ENCODE measurements at places on chromosomes 2 and 18. TPM values are rescaled to one million over a fixed set of nuclear protein-coding genes. Genes with fewer than 3 reads are reported as not detected.

The FABP1 gene
- total RNA-seq = not detected

The CYP27C1 gene
- total RNA-seq = not detected

The LIMS2 gene
- total RNA-seq = 36.4 TPM

The RBM44 gene
- total RNA-seq = 1.3 TPM

The DYNC1I2 gene
- 52.5 TPM for total RNA-seq

The PTH2R gene
- total RNA-seq = not detected

The COL5A2 gene
- total RNA-seq = 0.37 TPM

The CAVIN2 gene
- not detected for total RNA-seq

The RPL31 gene
- 1,501 TPM for total RNA-seq

The NTSR2 gene
- not detected for total RNA-seq

The KRTCAP3 gene
- total RNA-seq = 7.1 TPM

The CD207 gene
- total RNA-seq = not detected

GRCh38 chr2:127614246-127614645 is 31.7 kb upstream of the GPR17 start:
- H3K4me3 ChIP-seq = no peak overlapping the region
- peaks cover 13% of the 10 kb centered on the region for H3K27me3 ChIP-seq
- H3K27ac ChIP-seq = no peak overlapping the region
- DNase-seq = no peak
- H3K36me3 ChIP-seq = no peaks in the 10 kb centered on the region
- H3K4me1 ChIP-seq = peaks cover 25% of the 10 kb centered on the region

GRCh38 chr18:63832470-63832869 is 55.0 kb upstream of the SERPINB2 start:
- H3K27ac ChIP-seq = no peak overlapping the region
- peaks cover 6% of the 10 kb centered on the region for H3K4me1 ChIP-seq
- peaks cover 33% of the 10 kb centered on the region for H3K27me3 ChIP-seq
- H3K36me3 ChIP-seq = no peaks in the 10 kb centered on the region

GRCh38 chr2:74843433-74843832 is 9.5 kb downstream of the HK2 start:
- H3K27ac ChIP-seq = peak overlapping the region; percentile 90
- peak overlapping the region; percentile 61 for H3K4me3 ChIP-seq
- peaks cover 22% of the 10 kb centered on the region for H3K36me3 ChIP-seq

- no peak overlapping the region for H3K4me3 ChIP-seq
- no peak overlapping the region for H3K27ac ChIP-seq
- DNase-seq = no peak
- H3K27me3 ChIP-seq = no peaks in the 10 kb centered on the region
Measured at GRCh38 chr2:40544072-40544471, 92.2 kb upstream of the SLC8A1 start.

DNA sequence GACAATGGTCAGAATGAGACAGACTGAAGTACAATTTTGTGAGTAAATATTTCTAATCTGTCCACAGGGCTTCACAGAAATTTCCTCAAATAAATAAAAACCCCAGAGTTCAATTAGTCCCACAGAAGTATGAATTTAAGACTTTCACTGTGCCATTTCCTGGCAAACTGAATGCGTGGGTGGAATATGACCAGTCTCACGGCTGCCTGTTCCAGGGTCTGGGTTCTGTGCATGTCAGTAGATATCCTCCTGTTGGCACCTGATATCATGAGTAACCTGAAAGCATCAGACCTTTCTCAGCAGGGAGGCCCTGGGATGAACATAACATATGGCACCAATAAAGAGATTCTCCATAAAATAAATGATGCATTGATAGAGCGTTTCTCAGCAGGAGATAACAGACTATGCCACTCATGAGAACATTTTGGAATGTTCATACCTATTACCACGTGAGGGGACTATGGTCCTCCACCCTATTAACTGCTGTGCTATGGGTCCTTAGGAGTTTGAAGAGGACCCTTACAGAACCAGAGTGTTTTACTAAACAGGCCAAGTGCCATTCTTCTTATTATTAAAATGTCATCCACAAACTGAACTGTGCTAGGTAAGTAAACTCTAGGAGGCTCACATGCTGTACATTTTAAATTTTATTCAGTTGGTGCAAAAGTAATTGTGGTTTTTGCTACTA is 10.6 kb upstream of the MALL start:
- DNase-seq = no peak
- H3K27ac ChIP-seq = no peak overlapping the region
- H3K4me3 ChIP-seq = no peak overlapping the region
- H3K4me1 ChIP-seq = no peaks in the 10 kb centered on the region
- no peaks in the 10 kb centered on the region for H3K36me3 ChIP-seq

DNA sequence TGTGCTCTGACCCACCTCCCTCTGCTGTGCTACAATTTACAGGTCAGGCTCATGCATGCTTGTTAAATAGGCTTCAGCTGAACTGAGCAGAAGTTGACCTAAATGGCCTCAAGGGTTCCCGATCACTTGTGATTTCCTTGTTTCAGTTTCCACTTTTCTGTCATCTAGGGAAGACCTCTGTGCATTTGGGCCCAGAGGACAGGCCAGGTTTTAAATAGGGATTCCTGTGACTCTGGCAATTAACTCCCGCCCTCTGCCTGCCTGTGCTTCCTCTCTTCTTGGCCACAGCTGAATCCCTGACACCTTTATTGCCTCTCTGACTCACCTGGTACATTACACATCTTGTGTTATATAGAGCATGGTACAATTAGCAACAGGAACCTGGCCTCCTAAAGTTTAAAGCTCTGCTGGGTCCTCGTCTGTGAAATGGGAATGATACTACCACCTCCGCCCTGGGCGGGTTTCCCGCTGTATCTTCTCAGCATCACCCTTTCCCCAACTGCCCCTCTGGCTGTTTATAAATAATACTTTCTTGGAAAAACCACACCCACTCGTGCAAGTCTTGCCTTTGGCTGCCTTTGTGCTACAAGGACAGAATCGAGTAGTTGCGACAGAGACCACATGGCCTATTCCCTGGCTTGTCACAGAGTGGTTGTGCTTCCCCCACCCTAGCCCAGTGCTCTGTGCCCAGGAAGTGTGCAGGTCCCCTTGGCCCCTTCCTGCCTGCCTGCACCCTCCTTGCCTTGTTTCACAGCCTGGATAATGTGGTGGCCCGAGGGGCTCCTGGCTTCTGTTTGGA is 7.9 kb downstream of the CABLES1 start:
- peaks cover 22% of the 10 kb centered on the region for H3K4me1 ChIP-seq
- no peak for DNase-seq
- no peaks in the 10 kb centered on the region for H3K36me3 ChIP-seq
- peaks cover 5% of the 10 kb centered on the region for H3K27me3 ChIP-seq

GRCh38 chr2:55357164-55357563 is 62.5 kb downstream of the CCDC88A start:
- no peak overlapping the region for H3K27ac ChIP-seq
- no peak overlapping the region for H3K4me3 ChIP-seq
- no peak for DNase-seq
- no peaks in the 10 kb centered on the region for H3K36me3 ChIP-seq
- H3K27me3 ChIP-seq = no peaks in the 10 kb centered on the region

DNA sequence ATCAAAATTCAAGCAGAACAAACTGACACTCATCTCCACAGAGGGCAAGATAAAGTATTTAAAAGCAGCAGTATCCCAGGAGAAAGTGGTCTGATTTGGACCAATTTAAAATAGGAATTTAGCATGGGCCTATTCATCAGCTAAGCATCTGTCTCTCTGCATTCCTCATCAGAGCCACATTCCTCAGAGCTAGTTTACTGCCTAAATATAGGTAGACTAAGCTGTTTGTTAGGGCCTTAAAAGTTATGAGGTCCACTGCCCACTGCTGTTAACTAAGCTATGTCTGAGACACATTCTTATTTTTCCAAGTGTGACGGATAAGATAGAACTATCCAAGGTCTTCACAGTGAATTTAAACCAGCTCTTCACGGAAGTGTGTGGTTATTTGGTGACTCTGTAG is 17.6 kb downstream of the NEB start:
- H3K4me3 ChIP-seq = no peak overlapping the region
- H3K4me1 ChIP-seq = no peaks in the 10 kb centered on the region
- no peak overlapping the region for H3K27ac ChIP-seq
- H3K36me3 ChIP-seq = no peaks in the 10 kb centered on the region

DNA sequence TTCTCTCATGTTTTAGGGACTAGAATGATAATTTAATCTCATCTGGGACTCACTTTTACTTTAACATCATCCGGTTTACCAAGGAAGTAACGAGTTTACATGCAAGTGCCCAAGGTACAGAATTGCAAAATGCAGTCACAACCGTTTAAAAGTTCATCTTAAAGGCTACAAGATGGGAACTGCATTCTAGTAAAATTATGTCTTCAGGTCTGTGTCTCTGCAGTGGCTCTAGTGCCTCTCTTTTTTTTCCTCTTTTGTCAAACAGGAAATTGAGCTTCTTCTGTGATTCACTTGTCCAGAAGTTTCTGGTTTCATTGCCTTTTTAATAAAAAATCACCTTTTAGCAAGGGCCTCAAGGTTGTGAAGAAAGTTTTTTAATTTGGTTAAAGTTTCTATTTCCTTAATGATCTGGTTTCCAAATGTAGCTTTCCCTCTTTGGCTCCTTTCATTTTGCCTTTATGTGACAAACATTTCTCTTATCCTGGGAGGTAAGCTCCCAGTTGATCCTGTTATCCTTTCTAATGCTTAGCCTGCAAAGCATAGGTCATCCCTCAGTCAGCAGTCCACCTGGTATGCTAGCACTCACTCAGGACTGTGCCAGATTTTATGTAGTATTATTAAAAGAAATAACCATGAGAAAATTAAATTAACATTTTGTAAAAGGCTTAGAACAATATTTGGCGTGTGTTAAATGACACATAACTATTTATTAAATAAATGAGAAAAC is 2.4 kb downstream of the GLS start:
- peaks cover 47% of the 10 kb centered on the region for H3K4me1 ChIP-seq
- H3K4me3 ChIP-seq = peak overlapping the region; percentile 92
- H3K27ac ChIP-seq = peak overlapping the region; percentile 99
- no peaks in the 10 kb centered on the region for H3K27me3 ChIP-seq
- no peak for DNase-seq

GRCh38 chr2:9380702-9381628 is 42.4 kb downstream of the ITGB1BP1 start:
- H3K4me1 ChIP-seq = no peaks in the 10 kb centered on the region
- H3K36me3 ChIP-seq = no peaks in the 10 kb centered on the region
- no peak overlapping the region for H3K4me3 ChIP-seq
- H3K27me3 ChIP-seq = peaks cover 3% of the 10 kb centered on the region
- H3K27ac ChIP-seq = no peak overlapping the region
- no peak for DNase-seq

- no peak overlapping the region for H3K4me3 ChIP-seq
- H3K36me3 ChIP-seq = no peaks in the 10 kb centered on the region
- DNase-seq = no peak
- H3K27me3 ChIP-seq = peaks cover 2% of the 10 kb centered on the region
- no peak overlapping the region for H3K27ac ChIP-seq
Measured at GRCh38 chr18:42141439-42141838, 186.4 kb downstream of the PIK3C3 start.

Data from activated CD4-positive, alpha-beta T cell treated with anti-CD3 and anti-CD28 coated beads, Interleukin-2, amount 10 ng/mL, durations not matched to agents 7 days and 5 days (primary cell).